RPMI7951 (cell line): ENCODE measurements at places on chromosomes 5 and 9. TPM values are rescaled to one million over a fixed set of nuclear protein-coding genes. Genes with fewer than 3 reads are reported as not detected.
A peak's percentile ranks its signal among the peaks of the same experiment; 100 is the strongest.

GPRIN1 gene
- total RNA-seq, result 4.9 and 6.2 TPM in 2 replicates

DNA sequence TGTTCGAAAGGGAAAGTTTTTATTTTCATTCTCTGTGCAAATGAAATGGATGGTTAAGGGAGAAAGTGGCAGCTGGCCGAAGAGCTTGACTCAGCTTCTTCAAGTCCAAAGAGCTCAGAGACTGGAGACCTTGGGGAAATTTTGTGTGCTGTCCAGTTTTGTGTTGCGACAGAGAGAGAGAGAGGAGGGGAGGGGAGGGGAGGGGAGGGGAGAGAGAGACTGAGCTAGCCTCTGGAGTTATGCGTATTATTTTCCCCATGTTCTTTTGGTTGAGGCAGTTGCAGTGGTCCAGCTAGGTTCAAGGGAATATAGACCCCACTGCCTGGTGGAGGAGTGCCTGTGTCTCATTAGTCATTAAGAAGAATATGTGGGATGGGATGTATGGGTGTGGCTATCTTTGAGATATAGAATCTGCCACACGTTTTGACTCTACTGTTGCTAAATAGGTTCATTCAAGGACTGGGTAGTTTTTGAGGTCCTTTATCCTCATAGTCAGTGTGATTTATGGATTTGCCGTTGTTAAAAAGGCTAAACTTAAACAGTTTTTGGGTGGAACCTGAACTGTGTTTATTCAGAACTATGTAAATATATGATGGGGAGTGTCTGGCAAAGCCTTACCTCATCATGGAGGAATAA is 69.7 kb downstream of the ARHGAP26 start:
- no peak for DNase-seq

GRCh38 chr9:133516961-133517350 is 7.8 kb downstream of the MYMK start:
- DNase-seq, result no peak

DNA sequence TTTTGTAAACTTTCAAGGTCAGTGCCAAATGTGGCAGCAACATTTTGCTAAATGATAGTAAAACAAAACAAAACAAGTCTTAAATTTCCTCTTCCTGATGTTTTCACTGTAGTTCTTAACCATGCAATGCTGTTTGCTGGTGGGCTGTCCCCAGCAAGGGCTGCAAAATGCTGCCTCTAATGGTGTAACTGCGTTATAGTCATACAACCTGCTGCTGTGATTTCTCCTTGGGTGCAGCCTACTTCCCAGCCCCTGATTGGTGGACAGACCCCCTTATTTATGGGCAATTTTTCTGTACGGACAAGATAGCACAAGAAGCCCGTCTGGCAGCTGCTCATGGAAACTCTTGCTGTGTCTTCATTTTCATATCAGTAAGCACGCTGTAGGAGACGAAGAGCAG is 26.6 kb upstream of the PIP5K1B start:
- peak; percentile 6 for DNase-seq
